Effector memory CD8-positive, alpha-beta T cell (primary cell): ENCODE measurements at places on chromosomes 3 and 15.
A peak's percentile ranks its signal among the peaks of the same experiment; 100 is the strongest.

DNA sequence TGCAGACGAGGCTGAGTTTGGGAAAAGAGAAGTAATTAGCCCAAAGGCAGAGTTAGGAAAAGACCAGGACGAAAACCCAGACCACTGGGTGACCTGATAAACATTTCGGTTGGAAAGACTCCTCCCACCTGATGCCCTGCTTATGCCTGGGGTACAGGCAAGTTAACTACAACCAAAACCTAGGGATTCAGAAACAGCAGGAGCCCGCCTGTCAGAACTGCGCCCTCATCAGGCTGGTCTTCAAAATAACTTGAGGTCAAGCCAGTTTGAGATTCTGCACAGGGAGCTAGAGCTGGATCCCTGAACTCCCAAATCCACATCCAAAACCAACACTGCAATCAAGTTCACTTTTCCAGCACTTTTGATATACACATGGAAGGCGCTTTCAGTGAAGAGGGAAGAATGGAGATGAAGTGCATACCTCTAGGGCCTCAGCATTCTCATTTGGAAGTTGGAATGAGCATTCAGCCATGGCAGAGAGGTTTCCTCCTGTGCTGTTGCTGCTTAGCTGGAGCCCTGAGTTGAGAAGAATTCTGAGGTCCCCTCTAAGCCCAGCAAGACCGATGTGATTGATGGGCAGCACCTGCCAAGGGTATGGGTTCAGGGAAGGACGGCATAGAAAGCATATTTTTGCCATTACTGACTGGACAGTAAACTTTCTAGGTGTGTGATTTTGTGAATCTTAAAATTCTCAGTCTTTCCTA, 11.6 kb downstream of the TSEN2 start:
- peaks cover 11% of the 10 kb centered on the region for H3K36me3 ChIP-seq
- no peak for DNase-seq
- H3K27me3 ChIP-seq = no peaks in the 10 kb centered on the region
- no peaks in the 10 kb centered on the region for H3K4me1 ChIP-seq
- H3K27ac ChIP-seq = no peak overlapping the region

DNA sequence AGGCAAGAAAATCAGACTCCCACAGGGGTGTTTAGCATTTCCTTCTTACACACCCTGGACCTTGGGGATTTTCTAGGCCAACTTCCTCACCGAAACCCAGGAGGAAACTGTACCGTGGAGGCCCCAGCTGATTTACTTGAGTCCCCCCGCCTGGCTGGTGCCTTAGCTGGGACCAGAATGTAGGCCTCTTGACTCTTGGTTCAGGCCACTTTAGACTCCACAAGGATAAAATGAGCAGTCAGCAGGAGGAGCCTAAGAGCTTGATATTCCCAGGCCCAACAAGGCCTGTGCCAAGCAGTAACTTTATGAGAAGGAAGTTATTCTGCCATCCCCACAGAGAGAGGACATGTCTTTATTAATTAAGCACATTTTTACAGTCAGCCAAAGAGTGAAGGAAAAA, 4.6 kb upstream of the APBA2 start:
- H3K36me3 ChIP-seq = no peaks in the 10 kb centered on the region
- H3K4me1 ChIP-seq = no peaks in the 10 kb centered on the region
- H3K27ac ChIP-seq = no peak overlapping the region

DNA sequence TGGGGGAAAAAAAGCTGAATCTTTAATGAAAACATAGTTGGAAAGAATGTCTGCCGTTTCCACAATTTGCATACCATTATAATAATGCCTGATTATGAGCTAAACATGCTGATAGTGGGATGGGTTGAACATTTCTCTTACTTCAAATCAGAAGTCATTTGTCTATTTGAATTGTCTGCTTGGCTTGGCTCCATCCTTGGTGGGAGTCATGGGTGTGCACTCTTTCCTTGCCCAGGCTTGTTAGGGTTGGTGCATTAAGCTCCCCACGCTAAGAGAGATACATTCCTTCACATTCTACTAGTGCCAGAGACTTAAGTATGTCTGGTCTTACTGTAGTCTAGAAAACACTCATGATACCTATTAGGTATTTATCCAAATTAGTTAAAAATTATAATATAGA, 121.4 kb upstream of the RARB start:
- no peak overlapping the region for H3K27ac ChIP-seq
- H3K27me3 ChIP-seq = no peaks in the 10 kb centered on the region
- no peaks in the 10 kb centered on the region for H3K36me3 ChIP-seq

DNA sequence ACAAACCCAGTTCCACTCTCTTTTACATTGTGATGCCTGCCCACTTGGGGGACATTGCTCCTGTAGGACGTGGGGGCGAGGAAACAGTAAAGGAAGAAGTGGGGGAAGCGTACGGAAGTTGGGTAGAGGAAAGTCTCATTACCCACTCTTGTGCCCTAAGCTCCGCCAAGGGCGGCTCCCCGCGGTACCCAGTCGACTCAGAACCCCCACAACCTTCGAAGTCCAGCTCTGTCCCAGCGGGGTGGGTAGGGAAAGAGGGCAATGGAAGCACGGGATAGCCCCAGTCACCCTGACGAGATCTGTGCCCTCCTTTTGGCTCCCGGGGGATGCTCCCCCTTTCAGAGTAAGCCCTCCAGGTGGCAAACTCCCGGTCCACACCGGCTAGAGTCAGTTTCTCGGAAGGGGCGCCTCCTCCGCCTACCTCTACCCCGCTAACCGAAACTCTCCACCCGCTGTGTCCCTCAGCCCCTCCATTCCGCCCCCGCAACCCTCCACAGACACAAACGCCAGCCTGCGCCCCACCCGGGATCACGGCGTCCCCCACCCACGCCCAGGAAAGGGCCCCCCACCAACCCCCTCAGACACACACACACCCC, 527 bp downstream of the CSNK1G1 start:
- H3K36me3 ChIP-seq = peaks cover 20% of the 10 kb centered on the region
- no peaks in the 10 kb centered on the region for H3K27me3 ChIP-seq
- peaks cover 16% of the 10 kb centered on the region for H3K4me1 ChIP-seq
- no peak for DNase-seq
- H3K27ac ChIP-seq = peak overlapping the region; percentile 95

DNA sequence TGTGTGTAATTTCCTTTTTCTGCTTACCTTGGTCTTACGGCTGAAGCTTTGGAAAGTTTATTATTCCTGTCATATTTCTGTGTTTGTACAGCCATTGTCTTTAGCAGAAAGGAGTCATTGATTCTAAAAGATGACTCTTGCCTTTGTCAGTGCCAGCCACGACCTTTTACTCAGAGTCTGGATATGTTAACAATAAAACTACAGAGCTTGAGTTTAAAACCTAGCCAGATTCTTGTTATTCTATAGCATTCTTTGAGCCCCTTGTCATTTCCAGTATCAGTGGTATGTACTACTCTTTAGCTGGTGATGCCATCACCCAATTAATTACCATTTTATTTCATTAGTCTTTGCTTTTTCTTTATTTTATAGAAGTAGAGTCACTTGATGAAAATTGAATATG, 142.4 kb downstream of the TCF12 start:
- H3K27ac ChIP-seq = no peak overlapping the region
- H3K27me3 ChIP-seq = no peaks in the 10 kb centered on the region
- peaks cover 24% of the 10 kb centered on the region for H3K4me1 ChIP-seq
- no peak overlapping the region for H3K4me3 ChIP-seq

DNA sequence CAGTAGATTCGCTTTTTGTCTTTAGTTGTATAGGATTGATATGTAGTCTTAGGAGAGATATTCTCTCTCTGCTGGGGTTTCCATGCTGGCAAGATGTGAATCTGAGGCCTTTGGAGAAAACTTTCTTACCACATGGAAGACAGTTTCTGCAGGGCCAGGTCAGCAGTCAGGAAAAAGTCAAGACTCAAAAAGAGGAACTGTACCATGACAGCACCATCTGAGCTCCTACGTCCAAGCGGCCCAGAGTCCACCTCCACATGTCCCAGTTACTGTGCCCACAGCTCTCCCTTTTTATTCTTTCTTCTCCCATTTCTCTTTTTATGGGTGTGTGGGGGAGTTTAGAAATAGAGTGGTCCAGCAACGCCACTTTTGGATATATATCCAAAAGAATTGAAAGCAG, 172.0 kb downstream of the MTHFS start:
- no peaks in the 10 kb centered on the region for H3K36me3 ChIP-seq
- DNase-seq = no peak
- H3K27ac ChIP-seq = no peak overlapping the region
- H3K4me3 ChIP-seq = no peak overlapping the region
- peaks cover 60% of the 10 kb centered on the region for H3K27me3 ChIP-seq

- peaks cover 3% of the 10 kb centered on the region for H3K36me3 ChIP-seq
- no peak for DNase-seq
- H3K27ac ChIP-seq = no peak overlapping the region
- H3K4me1 ChIP-seq = no peaks in the 10 kb centered on the region
- peaks cover 40% of the 10 kb centered on the region for H3K27me3 ChIP-seq
- H3K4me3 ChIP-seq = no peak overlapping the region
Observed at GRCh38 chr3:127307112-127307835, 19.4 kb upstream of the PRR20G start.

DNA sequence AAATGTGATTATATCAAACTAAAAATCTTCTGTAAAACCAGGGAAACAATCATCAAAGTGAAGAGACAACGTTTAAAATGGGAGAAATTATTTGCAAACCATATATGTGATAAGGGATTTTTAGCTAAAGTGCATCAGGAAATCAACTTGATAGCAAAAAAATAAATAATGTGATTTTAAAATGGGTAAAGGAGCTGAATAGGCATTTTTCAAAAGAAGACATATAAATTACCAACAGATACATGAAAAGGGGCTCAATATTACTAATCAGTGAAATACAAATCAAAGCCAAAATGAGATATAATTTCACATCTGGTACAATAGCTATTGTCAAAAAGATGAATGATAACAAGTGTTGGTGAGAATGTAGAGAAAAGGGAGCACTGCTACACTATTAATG, 537.6 kb upstream of the NAALADL2 start:
- H3K36me3 ChIP-seq = no peaks in the 10 kb centered on the region
- DNase-seq = no peak
- no peaks in the 10 kb centered on the region for H3K27me3 ChIP-seq

DNA sequence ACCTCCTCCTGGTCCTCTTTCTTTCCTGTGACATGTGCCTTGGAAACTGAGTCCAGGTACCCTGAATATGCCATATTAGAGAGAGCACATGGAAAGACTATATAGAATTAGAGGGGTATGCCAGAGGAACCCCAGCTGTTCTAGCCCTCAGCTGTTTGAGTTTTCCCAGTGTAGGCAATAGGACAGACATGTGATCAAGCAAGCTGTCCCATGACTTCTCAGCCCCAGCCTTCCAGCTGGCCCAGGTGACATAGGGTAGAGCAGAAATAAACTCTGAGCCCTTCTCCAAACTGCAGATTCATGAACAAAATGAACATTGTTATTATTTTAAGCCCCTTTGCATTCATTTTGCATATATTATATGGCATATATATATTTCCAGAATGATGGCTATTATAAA, 118.7 kb downstream of the PPM1L start:
- H3K4me1 ChIP-seq = no peaks in the 10 kb centered on the region
- H3K27me3 ChIP-seq = peaks cover 4% of the 10 kb centered on the region
- no peak overlapping the region for H3K27ac ChIP-seq
- no peak overlapping the region for H3K4me3 ChIP-seq
- peaks cover 3% of the 10 kb centered on the region for H3K36me3 ChIP-seq
